ENCODE measurements at places on chromosomes 16 and 17.
A peak's percentile ranks its signal among the peaks of the same experiment; 100 is the strongest.

- no peak for DNase-seq
Measured at GRCh38 chr16:30609002-30609925, 925 bp downstream of the ZNF689 start.

DNA sequence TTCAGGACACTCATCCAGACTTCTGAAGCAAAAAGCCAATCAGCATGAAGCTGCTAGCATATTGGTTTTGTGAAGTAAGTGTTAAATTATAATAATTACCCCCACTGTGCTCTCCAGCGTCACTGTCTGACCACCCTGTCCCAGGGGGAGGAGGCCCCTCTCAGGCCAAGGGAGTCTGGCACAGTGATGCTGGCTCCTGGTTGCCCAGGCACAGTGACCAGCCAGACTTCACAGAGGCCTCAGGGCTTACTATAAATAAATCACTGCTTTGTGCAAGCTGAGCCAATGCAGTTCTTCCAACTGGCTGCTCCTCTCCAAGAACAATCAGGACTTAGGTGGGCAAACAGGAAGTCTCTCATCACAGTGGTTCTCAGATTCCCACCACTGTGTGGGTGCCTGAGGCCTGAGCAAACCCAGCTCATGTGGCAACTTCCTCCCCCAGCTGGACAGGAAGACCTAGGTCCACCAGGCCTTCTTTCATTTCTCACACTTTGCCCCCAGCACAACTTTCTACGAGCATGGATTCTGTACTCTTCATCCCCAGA is 1.7 kb upstream of the DBNDD1 start:
- no peak for DNase-seq

GRCh38 chr16:65876624-65877023 is 489.9 kb upstream of the CDH5 start:
- DNase-seq = no peak

- DNase-seq = no peak
Measured at GRCh38 chr17:3539881-3540540, 17.6 kb downstream of the TRPV3 start.

- no peak for DNase-seq
Measured at GRCh38 chr16:3655396-3656159, 1.1 kb downstream of the DNASE1 start.

DNA sequence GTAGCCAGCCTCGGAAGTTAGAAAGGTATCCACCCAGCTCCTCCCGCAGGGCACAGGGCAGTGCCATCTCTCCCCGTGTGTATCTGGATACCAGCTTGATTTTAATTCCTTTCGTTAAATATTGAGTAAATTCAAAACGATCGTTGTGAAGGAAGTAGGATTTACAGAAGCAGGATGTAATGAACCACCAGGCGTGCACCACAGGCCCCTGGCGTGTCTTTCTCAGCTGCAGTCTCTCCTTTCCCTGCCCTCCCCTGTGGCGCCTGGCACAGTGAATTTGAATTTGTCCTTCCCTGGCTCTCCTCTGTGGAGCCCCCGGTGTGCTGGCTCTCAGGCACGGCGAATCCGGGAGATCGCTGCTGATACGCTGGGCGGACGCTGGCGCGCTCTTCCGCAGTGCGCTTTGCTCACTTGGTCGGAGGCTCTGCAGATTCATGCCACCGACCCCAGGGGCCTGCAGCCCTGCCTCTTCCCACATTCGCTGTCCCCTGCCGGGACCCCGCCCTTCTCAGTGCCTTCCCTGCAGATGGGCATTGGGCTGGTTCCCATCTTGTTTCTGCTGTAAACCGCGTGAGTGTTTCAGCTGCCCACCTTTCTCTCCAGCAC is 164.6 kb downstream of the RPTOR start:
- DNase-seq = no peak

GRCh38 chr17:48374650-48375230 is 55.3 kb downstream of the SKAP1 start:
- no peak for DNase-seq

- no peak for DNase-seq
Measured at GRCh38 chr17:81090361-81091136, 55.6 kb downstream of the BAIAP2 start.

DNA sequence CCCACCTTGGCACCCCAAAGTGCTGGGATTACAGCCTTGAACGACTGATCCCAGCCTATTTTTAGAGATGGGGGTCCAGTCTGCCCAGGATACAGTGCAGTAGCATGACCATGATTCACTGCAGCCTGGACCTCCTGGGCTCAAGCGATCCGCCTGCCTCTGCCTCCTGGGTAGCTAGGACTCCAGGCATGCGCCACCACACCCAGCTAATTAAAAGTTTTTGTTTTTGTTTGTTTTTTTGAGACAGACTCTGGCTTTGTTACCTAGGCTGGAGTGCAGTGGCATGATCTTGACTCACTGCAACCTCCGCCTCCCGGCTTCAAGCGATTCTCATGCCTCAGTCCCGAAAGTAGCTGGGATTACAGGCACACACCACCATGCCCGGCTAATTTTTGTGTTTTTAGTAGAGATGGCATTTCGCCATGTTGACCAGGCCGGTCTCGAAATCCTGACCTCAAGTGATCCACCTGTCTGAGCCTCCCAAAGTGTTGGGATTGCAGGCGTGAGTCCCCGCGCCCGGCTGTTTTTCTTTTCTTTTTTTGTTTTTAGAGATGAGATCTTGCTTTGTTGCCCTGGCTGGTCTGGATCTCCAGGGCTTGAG is 2.3 kb upstream of the PAFAH1B1 start:
- no peak for DNase-seq

DNA sequence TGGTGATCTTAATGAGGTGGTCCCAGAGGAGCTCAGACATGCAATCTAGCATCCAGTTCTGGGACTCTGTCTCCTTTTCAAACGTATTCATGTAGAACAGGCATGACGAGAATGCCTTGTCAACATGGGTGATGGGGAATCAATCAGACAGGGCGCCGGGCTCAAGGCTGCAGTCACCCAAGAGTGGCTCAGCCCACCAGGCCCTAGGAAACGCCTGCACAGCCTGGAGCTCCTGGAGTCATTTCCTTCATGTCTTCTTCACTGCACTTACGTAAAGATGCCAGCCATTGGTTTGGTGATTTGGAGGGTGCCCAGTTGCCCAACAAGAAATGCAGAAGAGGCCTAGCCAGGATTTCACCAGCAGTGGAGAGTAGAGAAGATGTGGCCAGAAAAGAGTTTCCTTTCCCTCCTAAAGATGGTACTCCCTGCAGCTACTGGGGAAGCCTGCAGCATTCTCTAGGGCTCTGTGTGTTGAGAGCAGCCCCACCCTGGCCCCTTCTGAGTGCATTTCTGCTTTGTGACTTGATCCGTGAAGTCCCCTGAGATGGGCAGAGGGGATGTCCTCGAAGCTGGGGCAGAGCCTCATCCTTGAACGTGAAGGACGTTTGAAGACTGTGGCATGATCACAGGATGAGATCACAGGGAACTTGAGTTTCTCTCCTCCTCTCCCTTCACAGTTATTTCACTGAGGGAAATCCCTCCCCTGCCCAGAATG is 24.0 kb upstream of the STH start:
- no peak for DNase-seq

DNA sequence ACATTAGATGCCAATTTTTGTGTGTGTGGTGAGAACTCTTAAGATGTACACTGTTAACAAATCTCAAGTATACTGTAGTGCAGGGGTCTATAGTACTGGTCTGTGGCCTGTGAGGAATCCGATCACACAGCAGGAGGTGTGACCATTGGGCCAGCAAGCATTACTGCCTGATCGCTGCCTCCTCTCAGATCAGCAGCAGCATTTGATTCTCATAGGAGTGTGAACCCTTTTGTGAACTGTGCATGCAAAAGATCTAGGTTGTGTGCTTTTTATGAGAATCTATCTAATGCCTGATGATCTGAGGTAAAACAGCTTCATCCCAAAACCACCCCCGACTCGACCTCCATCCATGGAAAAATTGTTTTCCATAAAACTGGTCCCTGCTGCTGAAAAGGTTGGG is 12.6 kb downstream of the ZNF267 start:
- no peak for DNase-seq

DNA sequence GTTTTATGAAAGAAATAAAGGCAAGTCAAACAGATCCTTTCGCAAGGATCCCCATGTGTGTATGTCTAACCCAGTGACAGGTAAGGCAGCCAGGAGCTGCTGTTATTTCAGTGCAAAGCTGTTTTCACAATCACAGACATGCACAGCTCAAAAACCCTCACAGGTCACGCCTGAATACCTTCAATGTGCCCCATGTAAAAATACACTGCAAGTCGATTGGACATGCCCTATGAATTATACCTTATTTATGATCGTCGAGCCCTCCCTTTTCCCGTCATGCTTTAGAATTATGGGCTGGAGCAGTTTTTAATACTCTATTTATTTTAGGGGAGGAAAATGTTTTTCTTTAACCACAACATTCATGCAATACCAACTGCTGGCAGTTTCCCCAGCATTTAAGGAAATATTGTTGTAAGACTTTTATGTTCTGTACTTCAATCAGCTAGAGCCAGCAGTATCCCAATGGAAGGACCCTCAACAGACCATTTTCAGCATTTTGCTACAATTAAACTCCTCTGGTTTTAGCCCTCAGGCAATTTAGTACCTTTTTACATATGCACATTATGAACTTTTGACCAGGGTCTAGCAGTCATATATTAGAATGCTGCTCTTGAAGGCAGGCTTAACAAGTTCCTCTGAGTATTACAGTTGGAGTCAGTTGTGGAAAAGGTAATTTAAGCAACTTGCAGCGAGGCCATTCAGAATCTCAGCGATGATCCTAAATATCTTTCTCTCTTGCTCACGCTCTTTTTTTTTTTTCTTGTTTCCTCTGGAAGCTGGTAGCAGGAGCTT is 362.2 kb downstream of the WWOX start:
- DNase-seq = no peak

DNA sequence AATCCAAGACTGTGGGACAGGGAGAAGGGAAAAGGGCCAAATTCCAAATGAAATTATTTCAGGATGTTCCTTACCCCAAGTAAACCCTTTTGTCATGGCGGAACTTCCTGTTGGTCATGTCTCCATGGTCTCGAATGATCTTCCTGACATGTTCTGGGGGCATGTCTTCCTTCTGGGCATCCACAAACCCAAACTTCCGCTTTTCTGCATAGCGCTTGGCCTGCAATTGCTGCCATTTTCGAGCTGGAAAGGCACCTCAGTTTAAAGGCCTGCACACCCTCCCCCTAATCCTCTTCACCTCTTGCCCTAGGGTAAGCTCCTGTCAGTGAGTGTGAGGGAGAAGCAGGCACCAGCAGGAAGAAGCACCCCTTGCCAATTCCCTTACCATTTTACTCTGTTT is 1.2 kb downstream of the PRPF8 start:
- no peak for DNase-seq

DNA sequence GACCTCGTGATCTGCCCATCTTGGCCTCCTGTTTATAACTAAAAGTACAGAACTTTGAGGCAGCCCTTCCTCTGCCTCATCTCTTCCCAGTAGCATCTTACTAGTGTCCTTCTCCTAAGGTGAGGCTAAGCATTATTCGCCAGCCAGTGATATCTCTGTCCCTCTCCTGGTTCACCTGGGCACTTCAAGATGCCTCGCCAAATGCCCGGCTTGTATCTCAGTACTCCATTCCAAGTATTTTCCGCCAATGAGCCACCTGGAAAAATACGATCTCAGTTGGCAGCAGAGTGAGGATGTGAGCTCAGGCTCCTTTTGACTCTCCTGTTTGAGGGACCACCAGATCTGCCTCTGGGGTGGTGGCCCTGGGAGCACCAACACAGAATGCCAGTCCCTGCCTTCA is 25.9 kb upstream of the WSCD1 start:
- no peak for DNase-seq

DNA sequence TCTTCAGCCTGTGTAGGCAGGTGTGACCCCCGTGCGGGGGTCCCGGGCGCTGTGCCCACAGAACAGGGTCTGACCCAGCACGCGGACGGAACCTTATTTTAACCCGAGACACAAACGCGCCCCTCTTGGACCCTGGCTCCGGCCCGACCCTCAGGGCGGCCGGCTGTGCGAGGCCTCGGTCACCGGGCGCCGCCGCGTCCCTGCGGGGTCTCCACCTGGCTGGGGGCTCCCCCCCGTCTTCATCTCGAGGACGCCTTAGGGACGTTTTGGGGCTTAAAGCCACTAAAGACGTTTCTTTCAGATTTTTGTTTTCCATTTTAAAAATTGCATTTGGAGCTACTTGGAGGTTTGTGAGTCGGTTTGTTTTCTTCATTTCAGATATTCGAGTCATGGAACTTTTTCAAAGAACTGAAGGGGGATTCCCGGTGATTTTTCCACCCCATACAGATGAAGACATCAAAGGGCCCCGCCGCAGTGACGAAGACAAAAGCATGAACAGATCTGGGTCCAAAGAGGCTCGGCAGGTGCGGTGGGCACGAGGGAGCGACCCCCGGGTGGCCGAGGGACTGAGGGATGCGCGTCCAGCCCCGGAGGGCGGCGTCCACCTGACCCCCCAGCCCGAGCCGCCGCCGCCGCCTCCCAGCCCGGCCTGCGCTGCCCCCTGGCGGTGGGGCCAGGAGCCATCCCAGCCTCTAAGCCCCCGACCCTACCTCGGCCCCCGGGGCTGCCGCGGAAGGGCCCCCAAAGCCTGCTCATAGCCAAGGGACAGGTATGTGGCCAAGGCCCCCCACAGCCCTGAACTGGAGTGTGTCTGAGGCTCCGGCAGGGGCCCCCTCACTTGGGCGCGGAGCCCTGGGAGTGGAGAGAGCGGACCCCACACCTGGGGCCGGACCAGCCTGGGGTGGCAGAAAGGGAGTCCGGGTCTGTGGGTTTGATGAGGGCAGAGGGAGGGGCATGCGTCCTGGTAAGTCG is 3.8 kb upstream of the CD7 start:
- peak; percentile 45 for DNase-seq

GRCh38 chr17:67639979-67640378 is 77.8 kb upstream of the NOL11 start:
- no peak for DNase-seq

- DNase-seq = no peak
Measured at GRCh38 chr16:30894540-30895368, 877 bp upstream of the BCL7C start.

- no peak for DNase-seq
Measured at GRCh38 chr16:51061328-51061727, 89.7 kb downstream of the SALL1 start.

All from stimulated activated CD8-positive, alpha-beta memory T cell treated with anti-CD3 and anti-CD28 coated beads, Interleukin-7, amount 100 ng/mL, for 1 hour (primary cell).